GM04503 (cell line): ENCODE measurements at places on chromosomes 16 and 17.

DNA sequence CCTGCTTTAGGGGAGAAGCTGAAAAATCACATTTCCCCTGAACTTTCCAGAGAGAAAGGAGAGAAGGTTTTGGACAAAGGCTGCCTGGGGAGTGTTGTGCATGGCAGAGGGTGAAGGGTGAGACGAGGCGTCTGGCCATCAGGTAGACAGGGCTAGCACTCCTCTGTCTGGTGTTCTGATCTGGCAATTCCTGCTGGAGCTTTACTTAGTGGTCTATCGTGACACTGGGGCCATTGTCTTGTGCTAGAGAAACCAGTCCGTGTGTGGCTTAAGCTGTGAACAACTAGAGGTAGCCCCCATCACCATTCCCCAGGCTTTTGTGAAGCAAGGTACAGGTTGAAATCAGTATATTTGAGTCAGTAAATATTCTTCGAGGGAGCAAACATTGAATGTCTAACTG, 8.5 kb downstream of the RHBDL3 start:
- DNase-seq = no peak

- no peak for DNase-seq
Measured at GRCh38 chr17:77297693-77298666, 157.2 kb downstream of the SEC14L1 start.

- DNase-seq = no peak
Measured at GRCh38 chr17:14575471-14575953, 274.6 kb downstream of the HS3ST3B1 start.

DNA sequence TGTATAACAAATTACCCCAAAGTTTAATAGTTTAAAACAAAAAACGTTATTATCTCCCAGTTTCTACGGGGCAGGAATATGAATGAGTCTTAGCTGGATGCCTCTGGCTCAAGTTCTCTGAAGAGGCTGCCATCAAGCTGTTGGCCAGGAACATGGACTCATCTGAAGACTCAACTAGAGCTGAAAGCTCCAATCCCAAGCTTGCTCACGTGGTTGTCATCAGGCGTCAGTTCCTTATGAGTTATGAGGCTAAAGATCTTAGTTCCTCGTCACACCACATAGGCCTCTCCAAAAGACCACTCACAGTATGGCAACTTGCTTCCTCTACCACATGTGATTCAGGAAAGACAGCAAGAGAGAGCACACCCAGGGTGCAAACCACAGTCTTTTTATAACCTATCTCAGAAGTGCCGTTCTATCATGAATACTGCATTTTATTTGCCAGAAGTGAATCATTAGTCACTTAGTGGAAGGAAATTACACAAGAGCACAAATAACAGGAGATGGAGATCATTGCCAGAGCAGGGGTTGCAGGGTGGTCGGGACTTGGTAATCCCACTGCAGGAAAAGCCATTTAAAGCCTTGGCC, 48.7 kb upstream of the NLK start:
- DNase-seq = no peak

DNA sequence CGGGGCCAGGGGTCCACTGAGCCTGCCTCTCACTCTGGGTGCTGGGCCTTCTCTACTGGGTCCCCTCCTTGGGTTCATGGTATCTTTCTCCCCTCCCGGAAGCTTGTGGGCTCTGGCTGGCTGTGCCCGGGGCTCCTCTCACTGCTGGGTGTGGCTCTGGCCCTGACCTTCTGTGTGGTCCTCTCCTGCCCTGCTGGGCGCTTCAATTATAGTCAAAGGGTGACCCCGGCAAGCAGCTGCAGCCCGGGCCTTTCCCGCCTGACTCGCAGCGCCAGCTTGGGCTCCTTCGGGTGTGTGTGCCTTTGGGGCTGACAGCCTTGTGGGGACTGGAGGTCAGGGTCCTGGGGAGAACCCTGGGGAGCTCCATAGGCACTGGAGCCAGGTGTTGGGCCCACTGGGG, 54.2 kb upstream of the PVALEF start:
- DNase-seq = no peak

DNA sequence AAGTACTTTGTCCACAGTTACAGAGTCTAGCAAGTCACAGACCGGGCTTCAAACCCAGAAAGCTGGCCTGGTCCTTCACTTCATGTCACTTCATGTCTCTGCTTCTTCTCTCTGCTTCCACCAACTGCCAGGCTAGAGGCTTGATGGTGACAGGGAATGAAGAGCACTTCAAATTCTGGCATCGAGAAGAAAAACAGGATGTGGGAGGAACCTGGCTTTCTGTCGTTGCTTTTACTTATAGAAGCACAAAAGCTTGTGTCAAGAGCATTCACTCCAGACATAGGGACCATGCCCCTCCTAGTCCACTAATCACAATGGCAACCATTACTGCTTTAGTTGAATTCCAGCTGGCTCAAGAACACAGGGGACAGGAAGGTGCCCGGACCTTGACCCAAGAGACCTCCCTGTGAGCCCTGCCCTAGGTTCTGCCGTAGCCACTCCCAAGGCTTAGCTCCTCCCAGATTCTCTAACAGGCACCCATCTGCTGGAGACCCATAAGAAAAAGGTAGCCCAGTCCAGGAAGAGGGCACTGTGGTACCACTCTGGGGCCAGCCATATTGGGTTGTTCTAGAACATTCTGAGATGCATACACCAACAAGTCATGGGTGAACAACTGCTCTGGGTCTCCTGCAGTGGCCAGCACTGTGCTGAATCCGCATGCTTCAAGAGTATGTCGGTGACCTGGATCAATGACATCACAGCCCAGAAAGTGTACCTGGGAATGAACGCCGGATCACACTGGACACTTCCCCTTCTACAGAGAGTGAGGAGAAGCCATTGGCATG, 181.8 kb downstream of the C16orf95 start:
- no peak for DNase-seq

- DNase-seq = no peak
Measured at GRCh38 chr17:3002538-3003295, 60.7 kb downstream of the OR1D5 start.

DNA sequence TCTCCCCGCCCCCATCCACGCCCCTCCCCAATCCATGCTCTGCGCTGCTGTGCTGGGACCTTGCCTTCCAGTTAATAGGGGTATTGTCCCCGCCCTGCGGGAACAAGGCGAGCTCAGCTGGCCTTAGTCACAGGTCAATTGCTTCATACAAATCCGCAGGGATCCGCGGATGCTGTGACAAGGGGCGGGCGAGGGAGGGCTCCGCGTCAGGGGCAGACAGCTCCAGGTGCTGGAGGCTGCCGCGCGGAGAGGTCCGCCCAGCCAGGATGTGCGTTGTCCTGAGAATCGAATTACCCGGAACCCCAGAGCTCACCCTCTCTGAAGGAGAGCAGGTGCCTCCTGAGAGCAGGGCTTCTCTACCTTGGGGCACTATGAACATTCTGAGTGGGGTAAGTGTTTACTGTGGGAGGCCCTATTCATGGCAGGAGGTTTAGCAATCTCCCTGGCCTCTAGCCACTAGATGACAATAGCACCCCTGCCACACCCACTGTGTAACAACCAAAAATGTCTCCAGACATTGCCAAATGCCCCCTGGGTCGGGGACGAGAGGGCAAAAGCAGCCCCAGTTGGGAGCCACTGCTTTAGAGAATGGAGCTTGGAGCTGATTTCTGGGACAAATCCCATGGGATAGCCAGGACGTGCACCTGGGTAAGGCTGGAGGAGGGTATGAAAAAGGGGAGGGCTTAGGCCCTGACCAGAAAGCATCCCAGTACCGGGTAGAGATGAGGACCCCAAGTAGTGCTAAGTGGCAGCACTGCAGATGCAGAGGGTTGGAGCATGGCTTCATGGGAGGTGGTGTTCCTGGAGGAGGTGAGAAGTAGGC, 138.2 kb downstream of the CYLD start:
- DNase-seq = no peak

DNA sequence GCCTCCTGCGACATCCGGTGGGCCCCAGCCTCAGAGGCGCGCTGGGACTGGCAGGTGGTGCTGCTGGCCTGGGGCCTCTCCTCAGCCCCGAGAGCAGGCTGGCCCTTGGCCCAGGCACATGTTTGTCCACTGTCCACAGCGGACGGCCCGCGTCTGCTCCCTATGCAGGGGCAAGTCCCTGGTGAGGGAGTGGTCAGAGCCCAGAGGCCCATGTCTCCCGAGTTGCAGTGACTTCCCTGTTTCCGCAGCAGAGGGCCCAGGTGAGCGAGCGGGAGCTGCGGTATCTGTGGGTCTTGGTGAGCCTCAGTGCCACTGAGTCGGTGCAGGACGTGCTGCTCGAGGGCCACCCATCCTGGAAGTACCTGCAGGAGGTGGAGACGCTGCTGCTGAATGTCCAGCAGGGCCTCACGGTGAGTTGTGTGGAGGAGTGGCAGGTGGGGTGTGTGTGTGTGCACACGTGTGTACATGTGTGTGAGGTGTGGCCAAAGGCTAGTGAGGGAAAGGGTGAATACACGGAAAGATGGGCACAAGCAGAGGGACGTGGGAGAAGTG, 10.4 kb downstream of the IL34 start:
- no peak for DNase-seq

GRCh38 chr16:74740795-74741304, 33.8 kb downstream of the FA2H start:
- DNase-seq = no peak

GRCh38 chr17:44940768-44941167, 6.8 kb downstream of the KIF18B start:
- no peak for DNase-seq

DNA sequence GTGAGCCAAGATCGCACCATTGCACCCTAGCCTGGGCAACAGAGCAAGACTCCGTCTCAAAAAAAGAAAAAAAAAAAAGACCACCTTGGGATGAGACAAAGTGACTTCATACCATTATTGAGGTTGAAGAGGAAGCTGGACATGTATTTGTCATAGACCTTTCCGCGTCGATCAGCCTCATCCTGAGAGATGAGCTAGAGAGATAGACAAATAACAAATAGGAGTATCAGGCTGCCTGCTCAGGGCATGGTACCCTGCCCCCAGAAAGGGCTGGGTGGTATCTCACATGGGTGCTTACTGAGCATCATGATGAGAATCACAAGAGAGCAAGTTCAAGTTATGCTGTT, 22.1 kb downstream of the CNTNAP1 start:
- no peak for DNase-seq
